Thoracic aorta (tissue), 2 donors: ENCODE measurements at places on chromosomes 1 and 21. TPM values are rescaled to one million over a fixed set of nuclear protein-coding genes. Genes with fewer than 3 reads are reported as not detected.

Gene CDK18
- 18.6 TPM for total RNA-seq

Gene FAM43B
- total RNA-seq = 0.27 TPM

Gene PRAMEF7
- total RNA-seq = not detected

Gene CLCA4
- total RNA-seq = not detected

Gene CTSS
- 64.7 TPM for total RNA-seq

Gene KAZN
- total RNA-seq = 30.3 TPM

Gene LCE1A
- total RNA-seq = not detected
